ENCODE measurements at places on chromosomes 3 and 15. TPM values are rescaled to one million over a fixed set of nuclear protein-coding genes. Genes with fewer than 3 reads are reported as not detected.

Gene SECISBP2L
- 15.3 TPM for polyA plus RNA-seq

Gene SPINT1
- polyA plus RNA-seq: 0.19 TPM

Gene TRIP4
- polyA plus RNA-seq: 10.4 TPM

Gene FAM131A
- 20.2 TPM for polyA plus RNA-seq

Gene PLA1A
- polyA plus RNA-seq: 1.1 TPM

Gene GJD2
- not detected for polyA plus RNA-seq

Gene PLS1
- polyA plus RNA-seq: 0.59 TPM

Gene U2SURP
- 25.7 TPM for polyA plus RNA-seq

Gene COX5A
- 1,366 TPM for polyA plus RNA-seq

DNA sequence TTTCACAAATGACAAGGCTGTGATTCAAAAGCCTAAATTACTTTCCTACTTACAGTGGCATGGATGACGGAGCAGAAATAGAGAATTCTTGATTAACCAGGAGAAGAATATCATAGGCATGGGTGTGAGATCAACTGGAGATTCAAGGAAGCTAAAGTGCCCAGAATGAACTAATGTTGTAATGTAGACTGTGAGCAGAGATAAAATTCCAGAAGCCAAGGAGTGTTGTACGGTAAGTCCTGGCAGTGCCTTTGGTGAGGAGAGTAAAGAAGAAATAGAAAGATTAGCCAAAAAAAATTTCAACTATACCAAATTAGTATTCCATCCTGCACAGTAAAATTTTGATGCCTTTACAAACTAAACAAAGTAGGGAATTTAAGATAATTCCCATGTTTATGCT is 75.9 kb downstream of the ZBTB20 start:
- no peak for DNase-seq

- DNase-seq: no peak
Measured at GRCh38 chr15:26972636-26973035, 1.7 kb downstream of the GABRG3 start.

DNA sequence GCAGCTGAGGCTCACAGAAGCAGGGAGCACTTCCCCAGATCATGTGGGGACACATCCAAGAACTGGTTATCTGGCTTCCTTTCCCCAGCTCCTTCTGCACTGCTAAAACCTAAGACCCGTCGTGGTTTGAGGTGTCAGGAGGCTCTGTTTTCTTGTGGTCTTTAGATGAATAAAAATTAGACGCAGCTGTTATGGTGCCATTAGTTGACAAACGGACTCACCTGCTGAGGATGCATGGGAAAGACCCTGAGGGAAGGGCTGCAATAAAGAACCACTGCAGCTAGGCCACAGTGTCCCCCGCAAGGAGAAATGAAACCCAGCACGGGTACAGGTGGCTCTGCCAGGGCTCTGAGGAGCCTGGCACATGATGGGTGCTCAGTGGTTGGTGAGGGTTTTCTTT is 99.4 kb downstream of the IQSEC1 start:
- DNase-seq: no peak

DNA sequence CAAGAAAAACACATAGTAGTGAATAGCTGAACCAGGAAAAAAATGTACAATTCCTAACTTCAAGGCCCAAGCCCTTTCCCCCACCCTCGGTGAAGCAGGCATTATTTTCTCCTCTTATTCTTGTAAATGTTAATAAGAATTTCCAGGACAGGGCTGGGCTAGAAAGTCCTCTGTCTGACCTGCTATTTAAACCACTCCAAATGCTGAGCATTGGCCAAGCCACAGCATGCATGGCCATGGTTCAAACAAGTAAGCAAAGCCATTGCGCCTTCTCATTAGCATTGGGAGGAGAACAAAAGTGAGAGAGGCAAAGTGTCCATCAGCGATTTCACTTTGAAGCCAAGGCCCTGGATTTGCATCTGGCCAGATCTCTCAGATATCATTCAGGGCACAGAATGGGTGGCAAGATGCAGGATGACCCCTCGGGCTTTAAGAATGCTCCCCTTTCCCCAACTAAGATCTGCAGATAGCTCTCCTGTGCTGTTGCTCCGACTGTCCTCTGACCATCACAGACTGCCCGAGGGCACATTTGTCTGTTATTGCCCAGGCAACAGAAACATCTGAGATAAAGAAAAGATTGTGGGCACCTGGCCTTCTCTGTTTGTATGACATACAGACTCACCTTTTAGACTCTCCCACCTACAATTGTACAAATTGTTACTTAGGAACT is 46.3 kb downstream of the CEMIP start:
- peak; percentile 30 for DNase-seq

DNA sequence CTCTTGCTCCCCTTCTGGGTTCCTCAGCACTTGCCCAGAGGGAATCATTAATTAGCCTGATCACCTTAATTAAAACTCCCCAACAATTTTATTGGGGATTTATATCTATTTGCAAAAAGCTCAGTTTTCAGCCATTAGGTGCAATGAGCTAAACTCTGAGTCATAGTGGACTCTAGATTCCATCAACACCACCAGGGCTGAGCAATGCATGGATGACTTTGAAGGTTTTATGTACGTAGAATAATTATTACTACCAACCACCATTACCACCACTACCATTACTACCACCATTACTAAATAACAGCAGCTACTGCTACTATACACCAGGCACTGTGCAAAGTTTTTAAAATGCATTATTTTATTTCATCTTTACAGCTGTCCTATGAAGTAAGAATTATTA is 81.2 kb downstream of the ZNF621 start:
- no peak for DNase-seq

- no peak for DNase-seq
Measured at GRCh38 chr15:79430901-79431635, 1.1 kb upstream of the MINAR1 start.

GRCh38 chr3:194994551-194994981 is 276.4 kb downstream of the XXYLT1 start:
- no peak for DNase-seq

GRCh38 chr3:175421902-175422301 is 562.8 kb downstream of the NAALADL2 start:
- DNase-seq: no peak

DNA sequence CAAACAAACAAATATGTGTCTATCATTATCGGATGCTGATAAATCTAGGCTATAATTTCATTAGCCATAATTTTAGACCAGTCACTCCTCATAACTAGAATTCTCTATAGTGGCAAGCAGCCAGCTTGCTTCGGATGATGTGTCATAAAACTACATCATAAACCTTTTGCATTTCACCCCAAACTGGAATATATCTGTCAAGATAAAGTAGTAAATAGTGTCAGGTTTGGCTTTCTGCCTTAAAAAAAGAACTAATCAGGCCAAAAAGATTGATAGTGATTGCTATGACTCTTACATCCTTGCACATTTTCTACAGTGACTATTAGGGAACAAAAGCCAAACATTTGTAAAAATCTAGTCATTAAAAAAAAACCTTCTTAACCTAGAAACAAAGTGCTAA is 51.0 kb downstream of the DPPA2 start:
- DNase-seq: no peak

DNA sequence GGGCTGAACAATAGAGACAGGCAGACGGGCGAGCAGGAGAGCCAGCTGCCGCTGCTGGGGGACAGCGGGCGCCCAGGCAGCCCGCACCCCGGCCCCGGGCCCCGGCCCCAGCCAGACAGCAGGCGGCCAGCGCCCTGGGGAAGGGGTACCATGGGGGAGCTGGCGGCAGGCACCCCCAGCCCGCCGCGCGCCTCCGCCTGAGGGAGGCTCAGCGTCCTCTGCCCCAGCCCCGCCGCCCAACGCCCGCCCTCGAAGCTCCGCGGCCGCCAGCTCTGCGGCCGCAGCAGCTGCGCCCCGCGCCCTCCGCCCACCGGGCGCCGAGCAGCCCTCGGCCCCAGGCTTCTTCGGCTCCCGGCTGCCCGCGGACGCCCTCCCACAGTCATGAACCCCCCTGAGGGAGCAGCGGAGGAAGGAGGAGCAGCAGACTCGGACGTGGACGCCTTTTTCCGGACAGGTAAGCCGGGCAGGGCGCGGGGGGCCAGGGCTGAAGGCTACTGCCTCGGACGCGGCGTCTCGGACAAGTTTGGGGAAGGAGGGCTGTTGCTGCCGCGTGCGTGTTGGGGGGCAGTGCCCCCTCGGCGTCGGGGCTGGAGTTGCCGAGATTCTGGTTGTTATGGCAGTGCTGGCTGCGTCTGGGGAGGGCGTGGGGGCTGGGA is 41.6 kb upstream of the ROPN1 start:
- DNase-seq: peak; percentile 54

- no peak for DNase-seq
Measured at GRCh38 chr3:38084334-38085310, 45.6 kb downstream of the DLEC1 start.

GRCh38 chr3:193850084-193850619 is 257.1 kb downstream of the OPA1 start:
- DNase-seq: no peak

DNA sequence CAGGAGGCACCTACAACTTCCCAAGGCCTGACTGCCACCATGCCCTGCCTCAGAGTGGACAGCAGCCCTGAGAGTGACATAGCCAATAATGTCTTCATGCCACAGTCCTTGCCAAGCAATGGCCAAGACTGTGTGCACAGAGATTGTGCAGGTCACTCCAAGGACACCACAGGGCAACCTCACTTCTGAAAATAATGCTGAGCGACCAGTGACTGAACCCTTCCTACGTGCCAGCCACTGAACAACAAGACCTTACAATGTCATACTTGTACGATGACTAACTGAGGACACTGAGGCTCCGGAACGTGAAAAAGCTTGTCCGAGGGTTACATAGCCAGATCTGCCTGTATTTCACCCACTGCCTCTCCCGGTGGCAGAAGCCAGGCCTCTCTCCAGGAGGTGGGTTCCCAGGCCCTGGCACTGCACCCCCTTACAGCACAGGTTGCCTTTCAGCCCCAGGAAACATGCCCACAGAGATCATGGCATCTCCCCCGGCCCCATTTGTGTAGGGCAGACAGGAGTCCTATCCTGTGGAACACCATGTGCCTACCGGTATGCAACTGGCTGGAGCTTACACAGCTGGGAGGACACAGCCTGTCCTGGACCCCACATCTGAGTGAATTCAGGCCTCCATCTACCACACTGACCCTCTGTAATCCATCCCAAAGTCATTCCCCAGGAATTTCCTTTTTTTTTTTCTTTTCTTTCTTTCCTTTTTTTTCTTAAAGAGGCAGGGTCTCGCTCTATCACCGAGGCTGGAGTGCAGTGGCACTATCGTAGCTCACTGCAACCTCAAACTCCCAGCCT is 72.3 kb downstream of the SLC12A8 start:
- DNase-seq: no peak

DNA sequence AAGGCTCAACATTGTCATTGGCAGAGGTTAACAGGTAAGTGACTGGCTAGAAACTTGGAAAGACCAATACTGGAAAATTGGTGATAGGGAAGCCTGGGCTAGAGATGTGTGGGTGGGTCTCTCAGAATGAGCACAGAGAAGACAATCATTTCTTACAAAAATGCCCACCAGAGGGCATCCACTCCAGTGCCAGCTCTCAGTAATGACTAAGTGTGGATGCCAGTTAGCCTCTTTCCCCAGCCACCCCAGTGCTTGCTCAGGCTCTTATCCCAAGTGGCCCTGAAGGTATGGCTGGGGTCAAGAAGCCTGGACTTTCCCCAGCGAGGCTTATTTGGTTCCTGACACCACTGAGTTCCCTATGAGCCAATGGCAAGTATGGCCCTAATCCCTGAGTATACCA is 115.9 kb upstream of the ST8SIA2 start:
- no peak for DNase-seq

GRCh38 chr3:128266453-128266852 is 113.2 kb downstream of the EEFSEC start:
- no peak for DNase-seq

DNA sequence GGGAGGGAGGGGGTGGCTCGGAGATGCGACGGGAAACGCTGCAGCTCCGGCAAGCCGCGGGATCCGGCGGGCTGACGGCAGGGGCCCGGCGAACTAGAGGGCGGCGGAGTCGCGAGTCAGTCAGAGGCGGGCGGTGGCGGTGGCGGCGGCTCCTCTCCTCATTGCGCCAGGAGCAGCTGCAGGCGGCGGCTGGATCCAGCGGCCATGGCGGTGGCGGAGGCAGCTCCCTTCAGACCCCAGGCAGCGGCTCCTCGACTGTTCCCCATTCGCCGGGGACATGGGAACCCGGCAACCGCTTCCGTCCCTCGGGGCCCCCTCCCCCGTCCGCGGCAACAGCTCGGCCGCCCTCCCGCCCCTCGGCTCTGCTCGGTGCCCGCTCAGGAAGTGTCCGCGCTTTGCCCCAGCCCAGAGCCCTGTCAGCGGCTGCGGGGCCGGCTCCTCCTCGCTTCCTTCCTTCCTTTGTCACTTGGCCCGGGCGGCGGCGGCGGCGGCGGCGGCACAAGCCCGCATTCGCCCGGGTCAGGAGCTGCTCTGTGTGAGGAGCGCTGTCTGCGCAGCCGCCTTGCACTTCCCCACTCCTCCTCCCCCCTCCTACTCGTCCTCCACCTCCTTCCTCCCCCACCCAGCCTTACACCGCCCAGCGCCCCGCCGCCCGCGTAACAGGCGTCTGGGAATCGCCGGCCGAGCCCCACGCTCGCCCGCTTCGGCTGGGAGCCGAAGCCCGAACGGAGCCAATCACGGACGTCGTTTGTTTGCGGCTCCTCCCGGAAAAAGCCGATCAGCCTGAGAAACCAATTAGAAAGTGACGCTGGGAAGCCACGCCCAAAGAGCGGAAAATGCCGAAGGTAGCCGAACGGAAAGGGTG is at the start of gene GSK3B:
Gene GSK3B, minus strand, starts transcription at position 537 of the 865 bp plus-strand sequence. CDS start 1,013 bp downstream, outside the sequence.
- DNase-seq: no peak

DNA sequence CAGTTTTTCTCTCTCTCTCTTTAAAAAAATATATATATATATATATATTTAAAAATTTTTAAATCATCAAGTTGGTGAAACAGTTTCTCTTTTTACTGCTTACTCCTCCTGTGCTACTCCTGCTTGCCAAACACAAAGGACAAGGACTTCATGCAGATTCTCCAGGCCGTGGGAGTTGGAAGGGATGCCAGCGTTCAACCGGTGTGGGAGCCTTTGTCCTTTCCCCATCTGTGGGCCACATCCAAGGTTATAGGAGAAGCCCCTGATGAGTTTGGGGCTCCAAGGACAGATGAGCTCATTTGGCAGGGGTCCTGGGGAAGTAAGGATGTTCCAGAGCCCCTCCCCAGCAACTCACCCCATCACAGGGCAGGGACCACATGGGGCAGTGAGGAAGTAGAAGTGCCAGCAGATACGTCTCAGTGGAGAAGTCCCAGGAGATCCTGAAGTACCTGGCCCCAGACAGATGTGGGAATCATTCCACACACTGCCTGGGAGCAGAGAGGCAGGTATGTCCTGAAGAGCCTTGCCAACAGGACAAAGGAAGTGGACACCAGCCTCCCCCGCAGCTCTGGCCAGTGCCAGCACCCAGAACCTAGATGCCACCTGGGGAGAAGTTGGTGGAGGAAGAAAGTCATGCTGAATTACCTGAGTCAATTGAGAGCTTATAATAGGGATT is 36.6 kb downstream of the CCK start:
- DNase-seq: no peak

GRCh38 chr3:72272356-72272755 is 487.4 kb upstream of the PROK2 start:
- no peak for DNase-seq

GRCh38 chr3:115292677-115293165 is 145.6 kb upstream of the ZBTB20 start:
- no peak for DNase-seq

- no peak for DNase-seq
Measured at GRCh38 chr15:22240986-22241385, 160.7 kb downstream of the OR4M2 start.

GRCh38 chr3:52190294-52191074 is 7.5 kb upstream of the ALAS1 start:
- DNase-seq: peak; percentile 72

- no peak for DNase-seq
Measured at GRCh38 chr3:171559586-171559985, 99.4 kb upstream of the TNIK start.

All from psoas muscle (tissue), 8 donors.